ENCODE measurements at places on chromosomes 3 and 15.

GRCh38 chr3:69121950-69122349, 445 bp downstream of the LMOD3 start:
- DNase-seq, result no peak

DNA sequence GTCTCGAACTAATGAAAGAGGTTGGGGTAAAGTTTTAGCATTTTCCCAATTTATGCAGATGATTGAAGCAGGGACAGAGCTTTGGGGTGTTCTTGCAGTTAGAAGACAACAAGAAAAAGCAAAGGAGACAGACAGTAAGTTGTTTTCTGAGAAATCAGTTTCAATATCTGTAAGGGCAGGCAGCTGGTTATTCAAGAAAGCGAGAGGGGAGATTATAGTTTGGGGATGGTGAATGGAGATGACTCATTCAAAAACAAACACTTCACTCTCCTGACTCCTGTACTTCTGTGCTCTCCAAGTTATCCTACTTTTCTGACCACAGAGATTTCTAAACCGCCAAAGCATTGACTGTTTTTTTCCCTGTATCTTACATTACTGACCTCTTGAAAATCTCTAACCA, 352.0 kb downstream of the GAP43 start:
- no peak for DNase-seq

DNA sequence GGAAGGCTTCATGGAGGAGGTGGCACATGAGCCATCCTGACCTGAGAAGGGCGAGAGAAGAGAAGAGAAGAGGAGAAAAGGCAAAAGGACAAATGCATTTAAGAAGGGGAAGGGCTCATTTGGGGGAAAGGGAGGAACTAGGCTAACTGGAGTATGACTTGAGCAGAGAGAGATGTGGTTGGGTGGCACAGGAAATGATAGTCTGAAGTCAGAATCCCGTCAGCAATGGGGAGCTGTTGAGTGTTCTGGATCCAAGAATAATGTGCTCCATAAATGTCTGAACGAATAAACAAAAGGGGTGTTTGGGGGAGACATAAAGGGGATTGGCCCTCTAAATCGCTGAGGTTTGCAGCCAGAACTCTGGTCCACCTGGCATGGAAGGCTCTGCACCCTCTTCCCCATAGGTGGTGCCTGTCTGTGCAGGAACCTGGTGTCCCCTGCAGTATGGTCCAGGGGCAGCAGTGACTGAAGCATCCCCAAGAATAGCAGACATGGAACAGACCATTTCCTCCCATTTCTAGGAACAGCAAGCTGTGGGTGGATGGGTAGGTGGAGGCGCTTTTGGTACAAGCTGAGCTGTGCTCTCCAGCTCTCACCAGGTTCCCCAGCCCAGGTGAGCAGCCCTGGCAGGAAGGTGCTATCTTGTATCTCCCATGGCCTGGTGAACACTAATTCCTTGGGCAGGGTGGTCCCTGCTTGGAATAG, 15.2 kb downstream of the CORO2B start:
- DNase-seq, result no peak

GRCh38 chr15:48385031-48385830, 54.0 kb downstream of the DUT start:
- no peak for DNase-seq

GRCh38 chr3:187084580-187084979, 54.7 kb downstream of the RPL39L start:
- DNase-seq, result no peak

DNA sequence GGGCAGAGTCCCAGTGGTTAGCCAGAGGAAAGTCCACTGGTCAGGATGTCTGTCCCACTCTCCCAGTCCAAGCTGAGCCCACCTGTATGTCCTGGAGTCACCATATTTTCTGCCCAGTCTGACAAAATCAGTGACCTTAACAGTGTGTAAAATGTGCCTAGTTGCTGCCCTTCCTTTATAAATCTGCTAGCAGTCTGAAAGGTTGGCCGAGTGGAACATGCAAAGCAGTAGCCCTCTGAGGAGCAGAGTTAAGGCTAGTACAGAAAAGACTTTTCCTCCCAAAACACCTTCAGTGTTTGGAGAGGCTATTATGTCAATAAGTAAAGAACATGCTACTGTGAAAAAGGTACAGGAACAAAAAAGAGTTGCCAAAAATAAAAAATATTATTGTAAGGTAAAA, 15.3 kb downstream of the TTC21A start:
- no peak for DNase-seq

- DNase-seq, result no peak
Measured at GRCh38 chr3:170656284-170656683, 70.4 kb upstream of the SLC7A14 start.

GRCh38 chr3:194283221-194284006, 67.7 kb downstream of the CPN2 start:
- DNase-seq, result peak; percentile 10

DNA sequence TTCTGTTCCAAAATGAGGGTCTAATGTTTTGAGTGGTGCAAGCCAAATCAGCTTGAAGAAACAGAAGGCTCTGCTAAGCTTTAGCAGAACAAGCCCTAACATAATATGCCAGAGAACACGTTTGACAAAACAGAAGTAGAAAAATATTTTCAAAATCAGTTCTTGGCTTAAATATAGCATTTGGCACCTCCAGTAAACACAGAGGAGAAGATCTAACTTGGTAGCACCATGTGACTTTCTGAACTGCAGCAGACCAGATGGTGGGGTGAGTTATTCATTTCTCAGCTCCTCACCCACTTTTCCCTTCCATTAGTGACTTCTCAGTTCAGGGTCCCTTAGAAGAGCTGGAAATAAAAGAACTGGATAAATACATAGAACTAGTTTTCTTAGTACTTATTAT, 395.8 kb downstream of the MAGI1 start:
- no peak for DNase-seq

GRCh38 chr3:36557021-36557707, 176.9 kb downstream of the STAC start:
- no peak for DNase-seq

GRCh38 chr15:84740691-84741090, 7.7 kb upstream of the ZNF592 start:
- no peak for DNase-seq

- no peak for DNase-seq
Measured at GRCh38 chr15:99321468-99321867, 70.2 kb downstream of the LRRC28 start.

DNA sequence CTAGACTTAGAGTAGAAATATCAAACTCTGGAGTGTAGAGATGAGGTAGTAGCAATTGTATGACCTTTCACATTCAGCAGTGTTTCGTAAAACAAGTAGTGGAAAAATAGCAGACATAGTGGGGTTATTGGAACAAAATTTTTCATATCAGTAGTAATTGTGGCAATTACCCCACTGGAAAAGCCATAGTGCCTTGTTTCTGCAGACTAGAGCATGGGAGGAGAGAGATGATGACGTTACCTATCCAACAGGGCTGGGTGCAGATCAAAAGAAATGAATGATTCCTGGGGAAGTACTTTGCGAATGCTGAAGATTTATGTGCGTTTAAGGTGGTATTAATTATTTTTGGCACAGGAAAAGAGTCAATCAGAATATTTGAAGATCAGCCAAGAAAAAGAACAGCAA, 147.0 kb upstream of the LRRFIP2 start:
- no peak for DNase-seq

GRCh38 chr15:76529911-76530310, 193.3 kb downstream of the ISL2 start:
- no peak for DNase-seq

GRCh38 chr3:77475507-77475906, 435.6 kb downstream of the ROBO2 start:
- DNase-seq, result no peak

DNA sequence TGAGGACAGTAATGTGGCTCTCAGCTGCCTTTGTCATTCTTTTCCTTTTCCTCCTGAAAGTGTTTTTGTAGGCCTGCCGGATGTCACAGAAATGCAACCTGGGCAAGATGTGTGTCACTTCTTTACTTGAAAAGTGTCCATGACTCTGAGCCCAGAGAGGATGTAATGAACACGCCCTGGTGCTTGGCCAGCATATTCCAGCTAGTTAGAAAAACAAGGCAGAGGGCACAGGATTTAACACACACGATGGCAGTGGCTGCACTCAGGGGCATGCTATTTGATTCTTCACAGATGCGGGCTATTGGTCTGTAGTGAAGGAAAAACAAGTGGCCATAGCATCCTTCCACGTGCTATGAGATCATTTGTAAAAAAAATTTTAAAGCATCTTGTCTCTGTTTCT, 30.3 kb upstream of the PTX3 start:
- DNase-seq, result no peak

DNA sequence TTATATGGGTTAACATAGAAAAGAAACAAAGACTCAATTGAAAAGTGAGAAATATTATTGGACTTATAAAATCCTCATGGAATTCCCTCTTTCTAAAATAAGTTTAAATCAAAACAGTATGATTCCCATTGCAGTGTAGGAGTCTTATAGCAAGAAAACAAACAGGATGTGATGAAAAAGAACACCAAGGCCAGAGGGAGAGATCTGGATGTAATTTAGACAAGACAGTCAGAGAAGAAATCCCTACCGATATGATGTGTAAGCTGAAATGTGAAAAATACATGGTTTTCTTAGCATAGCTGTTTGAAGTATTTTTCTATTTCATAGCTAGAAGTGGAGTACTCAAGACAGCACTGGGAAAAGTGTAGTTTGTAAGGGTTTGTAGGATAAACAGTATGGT, 521.5 kb downstream of the RSL24D1 start:
- no peak for DNase-seq

GRCh38 chr3:50617911-50618481, 1.0 kb downstream of the MAPKAPK3 start:
- no peak for DNase-seq

GRCh38 chr3:64505419-64505818, 182.4 kb downstream of the ADAMTS9 start:
- DNase-seq, result no peak

DNA sequence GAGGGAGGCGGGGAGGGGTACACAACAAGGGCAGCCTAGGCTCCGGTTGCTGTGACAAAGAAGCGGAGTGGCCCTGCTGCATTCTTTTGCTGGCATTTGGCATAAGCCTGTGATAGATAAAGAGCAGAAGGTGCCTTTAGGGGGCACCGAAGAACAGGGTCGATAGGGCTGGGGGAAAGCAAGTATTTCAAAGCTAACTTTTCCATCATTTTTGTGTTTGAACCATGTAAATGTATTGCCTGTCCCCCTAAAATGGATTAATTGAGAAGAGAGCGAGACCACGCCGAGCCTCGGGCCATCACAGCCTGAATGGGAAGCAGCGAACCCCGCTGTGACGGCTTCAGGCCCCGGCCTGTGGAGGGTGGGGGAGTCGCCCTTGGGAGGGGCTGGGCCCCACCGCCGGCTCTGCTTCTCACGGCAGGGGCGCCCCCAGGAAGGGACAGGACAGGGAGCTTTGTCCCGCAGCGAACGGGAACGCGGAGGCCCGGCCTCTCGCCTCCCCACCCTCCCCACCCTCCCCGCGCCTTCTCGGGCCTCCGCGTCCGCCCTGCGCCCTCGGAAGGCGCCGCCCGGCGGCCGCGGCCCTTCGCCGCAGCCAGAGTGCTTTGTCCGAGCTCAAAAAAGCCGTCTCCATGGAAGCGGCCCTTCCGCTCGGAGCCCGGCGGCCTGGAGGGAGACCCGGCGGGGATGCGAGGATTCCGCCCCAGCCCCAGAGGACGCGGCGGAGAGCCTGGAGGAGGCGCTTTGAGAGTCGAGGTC, 32.4 kb upstream of the ALDH1L1 start:
- DNase-seq, result peak; percentile 57

DNA sequence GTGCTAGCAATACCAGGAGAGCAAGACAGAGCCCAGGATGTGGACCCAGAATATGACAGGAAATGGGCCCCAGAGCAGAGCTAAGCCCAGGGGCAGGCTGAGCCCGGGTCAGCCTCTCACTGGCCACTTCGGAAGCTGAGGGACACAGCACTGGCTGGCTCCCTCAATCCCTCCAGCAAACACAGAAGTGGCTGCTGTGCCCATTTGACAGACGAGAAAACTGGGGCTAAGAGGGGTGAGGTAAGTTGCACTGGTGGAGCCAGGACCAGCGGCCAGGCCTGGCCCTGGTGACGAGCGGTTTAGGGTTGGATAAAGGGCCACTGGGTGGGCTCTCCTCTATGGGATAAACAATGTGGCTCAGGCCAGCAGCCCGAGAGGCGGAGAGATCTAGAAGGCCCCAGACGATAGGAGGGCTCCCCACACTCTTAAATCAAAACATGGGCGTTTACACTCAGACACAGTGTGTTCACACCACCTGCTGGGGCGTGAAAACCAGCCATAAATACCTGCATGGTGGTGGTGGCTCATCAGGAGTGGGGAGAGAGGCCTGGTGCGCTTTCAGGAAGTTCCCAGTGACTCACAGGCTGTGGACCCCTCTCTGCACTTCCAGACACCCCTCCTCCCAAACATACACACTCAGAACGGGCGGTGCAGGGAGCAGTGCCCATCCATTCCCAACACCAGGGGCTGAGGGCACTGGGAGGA, 12.0 kb upstream of the LINGO1 start:
- DNase-seq, result no peak

- no peak for DNase-seq
Measured at GRCh38 chr3:156668073-156668763, 6.2 kb upstream of the TIPARP start.

- DNase-seq, result no peak
Measured at GRCh38 chr3:47117807-47118364, 46.0 kb downstream of the SETD2 start.

DNA sequence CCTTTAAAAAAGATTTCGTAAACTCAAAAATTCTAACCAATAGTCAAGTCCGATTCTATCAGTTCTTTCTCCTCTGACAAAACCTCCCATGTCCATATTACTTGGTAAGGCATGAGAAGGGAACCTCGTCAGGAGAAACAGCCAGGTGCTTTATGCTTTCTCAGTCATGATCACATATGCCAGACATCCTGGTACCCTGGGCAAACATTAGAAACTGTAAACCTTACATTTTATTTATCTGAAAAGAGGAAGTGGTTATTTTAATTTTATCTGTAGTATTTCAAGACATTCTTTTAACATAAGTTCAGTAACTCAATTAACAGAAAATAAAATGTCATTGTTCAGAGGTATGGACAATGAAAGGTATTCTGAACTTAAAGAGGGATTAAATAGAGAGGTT, 474.8 kb upstream of the GBE1 start:
- DNase-seq, result no peak

- DNase-seq, result peak; percentile 19
Measured at GRCh38 chr3:64440498-64440897, 215.2 kb upstream of the PRICKLE2 start.

DNA sequence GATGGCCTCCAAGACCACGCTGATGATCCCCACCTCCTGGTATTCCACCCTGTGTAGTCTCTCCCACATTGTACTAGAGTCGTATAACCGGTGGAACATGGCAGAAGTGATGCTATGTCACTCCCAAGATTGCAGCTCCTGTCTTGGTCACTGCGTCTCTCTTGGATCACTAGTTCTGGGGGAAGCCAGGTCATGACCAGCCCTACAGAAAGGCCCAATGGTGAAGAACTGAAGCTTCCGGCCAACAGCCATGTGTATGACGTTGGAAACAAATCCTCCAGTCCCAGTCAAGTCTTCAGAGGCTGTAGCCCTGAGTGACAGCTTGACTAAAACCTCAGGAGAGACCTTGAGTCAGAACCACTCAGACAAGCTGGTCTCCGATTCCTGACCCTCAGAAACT, 61.9 kb upstream of the FNDC3B start:
- no peak for DNase-seq
